ENCODE measurements at places on chromosomes 5 and 9.

GRCh38 chr5:176400382-176401156 is 12.0 kb downstream of the HIGD2A start:
- no peak for DNase-seq

- DNase-seq: no peak
Measured at GRCh38 chr5:102453716-102454115, 45.1 kb downstream of the SLCO6A1 start.

DNA sequence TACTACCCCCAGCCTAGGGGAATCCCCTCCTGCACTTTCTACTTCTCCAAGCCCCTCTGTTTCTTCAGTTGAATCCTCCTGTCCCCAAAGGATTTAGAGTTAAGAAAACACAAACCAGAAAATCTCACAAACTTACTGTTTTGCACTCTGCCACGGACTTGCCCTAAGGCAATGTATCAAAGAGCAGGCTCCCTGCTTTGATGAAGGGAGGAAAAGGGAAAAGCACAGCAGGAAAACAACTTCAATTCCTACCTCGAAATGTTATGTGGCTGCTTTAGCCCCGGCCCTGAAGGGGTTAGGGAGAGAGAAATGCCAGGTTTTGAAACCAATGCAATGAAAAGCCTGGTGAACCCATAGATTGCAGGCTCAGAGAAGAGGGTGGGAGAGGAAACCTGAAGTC is 254.7 kb downstream of the MAN2A1 start:
- no peak for DNase-seq

- DNase-seq: no peak
Measured at GRCh38 chr9:100474082-100474923, 1.4 kb downstream of the TMEFF1 start.

DNA sequence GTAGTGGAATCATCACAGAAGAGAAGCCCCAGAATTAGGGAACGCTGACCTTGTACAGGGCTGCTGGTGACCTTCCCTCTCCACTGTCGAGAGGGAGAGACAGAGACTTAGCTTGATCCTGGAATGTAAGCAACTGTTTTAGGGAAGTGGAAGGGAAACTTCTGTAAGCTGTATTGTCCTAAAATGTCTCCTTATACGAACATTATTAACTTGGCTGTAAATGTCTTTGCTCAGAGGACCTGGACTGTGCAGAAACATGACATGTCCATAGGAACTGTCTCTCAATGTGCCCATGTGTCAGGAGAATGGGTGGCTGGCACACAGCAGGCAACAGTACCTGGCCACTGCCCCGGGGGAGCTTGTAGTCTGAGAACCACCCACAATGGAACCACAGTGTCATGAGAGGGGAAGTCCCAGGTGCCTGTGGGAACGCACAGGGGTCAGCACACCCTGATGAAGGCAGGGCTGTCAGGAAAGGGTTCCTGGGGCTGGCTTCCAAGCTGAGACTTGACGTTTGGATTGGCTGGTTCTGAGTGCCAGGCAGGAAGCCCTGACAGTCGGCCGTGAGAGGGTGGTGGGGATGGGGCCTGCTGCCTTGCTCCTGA is 34.0 kb downstream of the DAP start:
- no peak for DNase-seq

GRCh38 chr5:142508591-142508990 is 177.3 kb downstream of the FGF1 start:
- DNase-seq: no peak

- DNase-seq: no peak
Measured at GRCh38 chr9:92328225-92328624, 2.5 kb downstream of the CENPP start.

- DNase-seq: no peak
Measured at GRCh38 chr5:177478711-177479646, 5.5 kb upstream of the DBN1 start.

All from activated T-helper 1 cell treated with anti-CD3 and anti-CD28 coated beads, Interleukin-2, amount 50 U/mL, for 16 hours (primary cell).